ENCODE measurements at places on chromosomes 16 and 17.

GRCh38 chr17:83080858-83081683 lies 1.7 kb downstream of the METRNL start:
- DNase-seq = no peak

DNA sequence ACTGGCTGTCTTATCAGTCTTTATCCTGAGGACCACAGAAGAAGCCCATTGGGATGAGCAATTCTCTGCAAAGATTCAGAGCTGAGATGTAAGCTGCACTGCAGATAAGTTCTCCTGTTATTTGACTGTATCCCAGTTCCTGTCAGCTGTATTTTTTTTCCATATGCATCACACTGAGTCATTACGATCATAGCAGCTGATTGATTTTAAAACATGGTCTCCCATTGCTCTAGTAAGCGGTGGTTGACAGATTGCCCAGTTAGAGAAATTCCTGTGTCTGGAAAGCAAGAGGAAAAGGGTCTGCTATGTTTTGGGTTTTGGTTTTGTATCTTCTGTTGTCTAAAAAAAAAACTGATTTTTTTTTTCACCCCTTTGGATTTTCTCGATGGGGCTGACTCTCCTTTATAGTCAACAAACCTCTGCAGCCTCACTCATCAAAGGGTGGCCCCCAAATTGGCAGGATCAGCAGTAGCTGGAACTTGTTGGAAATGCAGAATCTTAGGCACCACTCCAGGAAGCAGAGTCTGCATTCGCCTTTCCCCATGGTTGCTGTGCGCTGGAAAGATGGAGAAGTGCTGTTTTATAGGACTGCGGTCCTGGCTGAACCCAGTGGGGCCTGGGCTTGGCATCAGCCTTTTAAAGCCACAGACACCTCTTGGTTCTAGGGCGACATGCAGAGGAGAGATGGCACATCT lies 220.1 kb upstream of the MPHOSPH6 start:
- no peak for DNase-seq

- no peak for DNase-seq
These were observed 70.4 kb downstream of the GNAO1 start for GRCh38 chr16:56261656-56262055.

- DNase-seq = peak; percentile 51
These were observed 30.7 kb downstream of the CDRT4 start for GRCh38 chr17:15436473-15437302.

Measured in WERI-Rb-1 (cell line).